ENCODE measurements at places on chromosomes 2 and 18.

DNA sequence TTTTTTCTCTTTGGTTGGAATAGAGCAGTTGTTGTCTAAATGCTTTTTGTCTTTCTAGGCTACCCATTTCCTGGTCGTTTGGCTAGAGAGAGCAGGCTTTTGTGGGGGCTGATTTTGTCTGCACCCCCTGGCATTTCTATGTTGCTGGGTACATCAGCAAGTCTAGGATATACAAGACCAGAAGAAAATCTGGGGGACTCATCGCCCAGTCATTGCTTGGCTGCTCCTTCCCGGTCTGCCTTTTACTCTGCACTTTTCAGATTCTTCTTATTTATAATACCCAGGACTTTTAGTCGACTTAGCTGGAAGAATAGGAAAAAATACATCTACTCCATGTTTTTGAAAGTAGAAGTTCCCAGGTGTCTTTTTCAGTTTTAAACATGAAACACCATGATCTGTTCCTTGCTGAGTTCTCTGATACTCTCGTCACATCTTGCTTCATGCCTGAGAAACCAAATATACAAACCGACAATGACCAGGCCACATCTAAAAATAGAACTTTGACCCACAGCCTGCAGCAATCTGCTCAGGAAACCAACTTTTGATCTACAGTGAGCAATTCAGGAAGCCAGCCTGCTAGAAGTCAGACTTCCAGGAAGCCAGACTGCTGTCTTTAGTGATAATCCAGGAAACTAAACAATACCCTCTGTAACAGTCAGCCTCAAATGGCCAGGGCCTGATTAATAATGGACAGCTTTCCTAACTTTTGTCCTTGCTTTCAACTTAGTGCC, 163.8 kb upstream of the MEX3C start:
- no peak for DNase-seq

- no peak for DNase-seq
These were observed 15.5 kb downstream of the TMEM177 start for GRCh38 chr2:119694470-119694844.

- DNase-seq = no peak
These were observed 557.1 kb upstream of the CHAC2 start for GRCh38 chr2:53210538-53210937.

GRCh38 chr2:42757981-42758740, 5.8 kb downstream of the OXER1 start:
- no peak for DNase-seq

GRCh38 chr18:2570772-2571199, 519 bp downstream of the METTL4 start:
- peak; percentile 72 for DNase-seq

DNA sequence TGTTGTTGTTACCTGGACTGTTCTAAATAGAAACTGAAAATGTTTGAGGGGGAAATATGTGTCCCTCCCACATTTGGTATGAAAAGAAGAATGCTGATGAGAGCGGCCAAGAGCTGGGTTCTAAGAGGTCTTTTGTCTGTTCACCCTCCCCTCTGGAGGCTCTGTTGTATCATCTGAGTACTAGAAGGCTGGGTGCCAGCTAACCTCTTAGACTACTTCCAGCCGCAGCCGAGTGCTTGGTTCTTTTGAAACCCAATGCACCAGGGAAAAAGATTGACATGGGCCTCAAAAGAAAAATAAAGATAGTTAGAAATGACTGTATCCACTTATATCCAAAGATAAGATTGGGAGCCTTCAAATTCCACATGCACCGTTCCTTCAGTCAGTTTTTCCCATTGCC, 255.9 kb downstream of the TXNL1 start:
- no peak for DNase-seq

GRCh38 chr2:57990118-57990725, 56.4 kb upstream of the VRK2 start:
- no peak for DNase-seq

GRCh38 chr18:23353459-23353858, 99.6 kb upstream of the RIOK3 start:
- no peak for DNase-seq

- no peak for DNase-seq
These were observed 19.9 kb downstream of the BIRC6 start for GRCh38 chr2:32376756-32377155.

- DNase-seq = peak; percentile 57
These were observed 32.7 kb downstream of the ARHGAP25 start for GRCh38 chr2:68767031-68767961.

DNA sequence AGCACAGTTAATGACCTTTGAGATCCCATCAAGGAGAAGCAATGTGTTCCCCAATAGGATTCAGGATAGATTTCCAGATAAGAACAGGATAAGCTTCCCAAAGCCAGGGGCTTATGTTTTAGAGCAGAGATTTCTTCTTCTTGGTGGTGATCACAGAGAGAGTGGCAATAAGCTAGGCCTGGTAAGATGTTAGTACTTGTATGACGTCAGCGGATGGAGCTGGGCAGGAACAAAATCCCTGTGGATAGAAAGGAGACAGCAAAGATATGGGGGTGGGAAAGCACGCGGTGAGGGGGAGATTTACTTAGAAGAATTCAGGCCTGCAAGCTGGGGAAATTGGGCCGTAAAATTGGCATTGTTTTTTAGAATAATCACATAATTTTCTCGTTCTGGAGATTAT, 323.0 kb downstream of the MTX2 start:
- DNase-seq = no peak

GRCh38 chr2:193409951-193410350, 1215.2 kb upstream of the TMEFF2 start:
- DNase-seq = no peak

DNA sequence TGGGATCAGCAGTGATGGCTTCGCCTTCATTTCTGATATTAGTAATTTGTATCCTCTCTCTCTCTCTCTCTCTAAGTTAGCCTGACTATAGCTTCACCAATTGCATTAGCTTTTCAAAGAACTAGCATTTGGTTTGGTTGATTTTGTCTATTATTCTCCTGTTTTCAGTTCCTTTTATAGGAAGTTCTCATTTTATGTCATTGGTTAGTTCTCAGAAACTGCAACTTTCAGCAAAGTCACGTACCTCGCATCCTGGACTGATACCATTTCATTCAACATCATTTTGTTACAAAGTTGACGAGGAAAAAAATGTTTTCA, 450.8 kb downstream of the EIPR1 start:
- no peak for DNase-seq

DNA sequence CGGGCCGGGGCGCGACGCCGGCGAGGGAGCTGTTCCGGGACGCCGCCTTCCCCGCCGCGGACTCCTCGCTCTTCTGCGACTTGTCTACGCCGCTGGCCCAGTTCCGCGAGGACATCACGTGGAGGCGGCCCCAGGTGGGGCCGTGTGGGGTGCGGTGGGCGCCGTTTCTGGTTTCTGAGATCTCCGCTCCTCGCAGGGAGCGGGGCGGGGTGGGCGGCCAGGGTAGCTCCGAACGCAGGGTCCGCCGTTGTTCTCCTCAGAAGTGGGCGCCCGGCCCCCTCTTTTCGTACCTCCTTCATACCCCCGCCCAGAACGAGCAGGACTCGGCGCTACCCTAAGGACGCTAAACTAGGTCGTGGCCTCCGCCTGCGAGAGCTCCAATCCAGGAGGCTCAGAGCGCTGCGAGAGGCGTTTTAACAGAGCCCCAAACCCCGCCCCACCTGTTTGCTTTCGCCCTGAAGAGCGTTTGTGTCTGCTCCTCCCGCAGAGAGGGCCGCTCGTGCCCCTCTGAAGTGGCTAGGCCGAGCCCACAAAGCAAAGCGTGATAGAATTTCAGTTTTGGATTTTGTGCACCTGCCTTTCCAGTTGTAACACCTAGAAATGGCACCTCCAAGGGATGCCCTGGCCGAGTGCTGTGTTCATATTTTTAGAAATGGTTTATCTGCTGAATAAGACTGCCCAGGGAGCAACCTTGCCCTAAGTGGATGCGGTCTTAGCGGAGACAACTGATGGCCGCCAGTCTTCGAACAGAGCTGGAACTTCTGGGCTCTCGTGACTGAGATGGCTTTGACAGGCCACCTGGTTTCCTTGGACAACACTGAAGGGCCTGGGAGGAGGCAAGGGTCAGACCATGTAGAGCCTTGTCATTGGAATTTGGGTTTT, 626 bp downstream of the CAPN10 start:
- peak; percentile 71 for DNase-seq

GRCh38 chr2:128607440-128607839, 288.8 kb upstream of the HS6ST1 start:
- no peak for DNase-seq

DNA sequence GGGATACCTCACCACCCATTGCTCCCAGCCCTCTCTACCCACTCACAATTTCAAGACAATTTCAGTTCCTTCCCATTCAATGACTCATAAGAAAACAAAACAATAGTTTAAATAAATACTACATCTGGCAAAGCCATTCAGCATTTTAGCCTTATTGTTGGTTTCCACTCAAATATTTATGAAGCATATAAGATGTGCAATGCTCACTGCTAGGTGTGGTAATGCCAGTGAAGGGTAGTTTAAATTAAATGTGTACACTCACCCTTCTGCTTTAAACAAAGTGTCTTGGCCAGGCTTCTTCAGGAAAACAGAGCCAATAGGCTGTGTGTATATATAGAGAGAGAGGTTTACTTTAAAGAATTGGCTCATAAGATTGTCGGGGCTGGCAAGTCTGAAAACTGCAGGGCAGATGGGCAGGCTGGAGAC, 37.0 kb downstream of the INO80C start:
- DNase-seq = no peak

- no peak for DNase-seq
These were observed 11.8 kb downstream of the CYP27C1 start for GRCh38 chr2:127208313-127208712.

GRCh38 chr2:85997017-85997970, 108.4 kb downstream of the POLR1A start:
- DNase-seq = no peak

GRCh38 chr2:221969087-221969829, 329.5 kb downstream of the PAX3 start:
- peak; percentile 13 for DNase-seq

GRCh38 chr2:239020541-239021041, 172.7 kb downstream of the TWIST2 start:
- DNase-seq = no peak

- DNase-seq = no peak
These were observed 275.7 kb downstream of the MYCN start for GRCh38 chr2:16215902-16216557.

DNA sequence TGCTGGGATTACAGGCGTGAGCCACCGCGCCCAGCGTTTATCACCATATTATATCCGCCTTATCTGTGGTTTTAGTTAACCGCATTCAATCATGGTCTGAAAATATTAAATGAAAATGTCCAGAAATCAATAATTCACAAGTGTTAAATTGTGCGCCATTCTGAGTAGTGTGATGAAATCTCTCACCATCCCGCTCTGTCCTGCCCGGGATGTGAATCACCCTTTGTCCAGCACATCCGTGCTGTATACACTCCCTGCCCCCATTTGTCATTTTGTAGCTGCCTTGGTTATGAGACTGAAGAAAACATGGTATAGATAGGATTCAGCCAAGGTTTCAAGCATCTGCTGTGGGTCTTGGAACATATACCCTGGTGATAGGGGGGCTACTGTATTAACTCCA, 70.7 kb downstream of the TIMM21 start:
- DNase-seq = no peak

GRCh38 chr2:240911641-240912265, 5.6 kb downstream of the CROCC2 start:
- DNase-seq = no peak

DNA sequence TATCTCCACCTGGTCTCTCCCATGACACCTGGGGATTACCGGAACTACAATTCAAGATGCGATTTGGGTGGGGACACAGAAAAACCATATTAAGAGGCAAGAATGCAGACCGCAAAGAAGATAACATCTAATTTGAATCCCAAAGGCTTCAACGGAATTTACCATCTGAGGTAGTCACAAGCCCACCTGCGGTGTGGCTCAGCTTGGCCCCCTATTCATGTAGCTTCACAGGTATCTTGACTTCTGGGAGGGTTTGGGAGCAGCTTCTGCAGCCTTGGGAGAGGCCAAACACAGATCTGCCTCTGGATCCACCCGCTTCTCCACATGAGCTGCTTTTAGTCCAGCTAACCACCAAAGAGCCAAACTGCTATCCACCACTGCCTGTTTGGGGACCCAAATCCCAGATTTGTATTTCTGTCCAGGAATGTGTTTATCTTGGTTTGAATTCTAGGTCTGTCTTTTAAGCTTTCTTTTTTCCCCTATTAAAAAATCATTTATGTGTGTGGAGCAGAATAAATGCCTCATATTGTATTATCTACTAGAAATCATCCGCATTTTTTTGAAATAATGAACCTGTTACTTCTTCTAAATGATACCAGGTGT, 247.6 kb downstream of the DLGAP1 start:
- no peak for DNase-seq

- DNase-seq = no peak
These were observed 3.8 kb upstream of the CNNM4 start for GRCh38 chr2:96756788-96757476.

GRCh38 chr2:96547203-96547641, 10.7 kb downstream of the ARID5A start:
- DNase-seq = no peak

- no peak for DNase-seq
These were observed 54.6 kb downstream of the GALR1 start for GRCh38 chr18:77304268-77304667.

DNA sequence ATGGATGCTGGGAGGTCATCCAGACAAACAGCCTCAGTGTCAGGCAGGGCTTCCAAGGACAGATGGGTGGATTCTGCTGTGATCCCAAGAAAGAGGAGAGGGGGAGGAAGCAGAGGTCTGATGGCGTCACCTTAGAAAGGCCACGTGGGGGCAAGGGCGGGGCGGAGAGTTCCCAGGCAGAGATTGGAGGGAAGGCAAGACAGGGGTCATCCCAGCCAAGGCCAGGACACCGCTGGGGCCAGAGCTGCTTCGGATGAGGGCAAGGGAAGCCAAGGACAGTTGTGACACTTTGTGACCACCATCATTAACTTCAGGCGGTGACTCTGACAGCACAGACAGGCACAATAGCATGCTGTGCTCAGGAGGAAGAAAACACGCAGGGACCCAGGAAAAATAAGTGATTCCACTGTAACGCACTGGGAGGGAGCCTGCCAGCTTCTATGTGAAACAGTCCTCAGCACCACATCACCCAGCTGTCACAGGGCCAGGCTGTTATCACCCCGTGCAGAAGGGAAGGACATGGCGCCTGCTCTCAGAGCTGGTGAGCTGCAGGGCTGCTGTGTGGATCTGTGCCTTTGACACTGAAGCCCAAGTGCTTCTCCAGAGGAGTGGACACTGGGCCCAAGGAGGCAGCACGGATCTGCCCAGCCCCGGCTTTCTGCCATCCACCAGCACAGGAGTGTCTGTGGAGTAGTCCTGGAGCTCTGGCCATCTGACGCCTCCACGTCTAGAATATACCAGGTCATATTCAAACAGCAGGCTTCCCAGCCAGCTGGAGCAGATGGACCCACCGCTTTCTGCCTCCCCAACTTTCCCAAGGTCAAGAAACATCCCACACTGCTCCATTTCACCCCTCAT, 204.1 kb downstream of the NDUFA10 start:
- DNase-seq = no peak

DNA sequence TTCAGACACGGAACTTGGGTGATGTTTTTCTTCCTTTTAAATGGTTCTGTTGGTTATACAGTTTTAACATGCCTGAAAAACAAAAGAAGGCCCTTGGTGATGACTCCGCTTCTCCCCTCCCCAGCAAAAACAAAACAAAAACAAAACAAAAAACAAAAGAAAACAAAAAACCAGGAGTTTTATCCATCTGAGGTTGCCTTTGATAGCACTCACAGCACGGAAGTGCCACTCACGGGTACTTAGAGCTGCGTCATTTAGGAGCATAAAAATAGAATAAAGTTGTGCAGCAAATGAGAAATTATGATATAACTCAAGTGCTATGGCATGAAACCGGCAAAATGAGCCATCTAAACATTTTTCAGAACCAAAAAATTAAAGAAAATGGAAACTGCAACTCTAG, 57.7 kb downstream of the ZEB2 start:
- DNase-seq = no peak

GRCh38 chr18:23970161-23971096, 44.1 kb upstream of the TTC39C start:
- DNase-seq = peak; percentile 81

Data from activated CD4-positive, alpha-beta memory T cell treated with anti-CD3 and anti-CD28 coated beads for 36 hours (primary cell).